NCI-H526 (cell line): ENCODE measurements at places on chromosomes 5 and 9.
A peak's percentile ranks its signal among the peaks of the same experiment; 100 is the strongest.

DNA sequence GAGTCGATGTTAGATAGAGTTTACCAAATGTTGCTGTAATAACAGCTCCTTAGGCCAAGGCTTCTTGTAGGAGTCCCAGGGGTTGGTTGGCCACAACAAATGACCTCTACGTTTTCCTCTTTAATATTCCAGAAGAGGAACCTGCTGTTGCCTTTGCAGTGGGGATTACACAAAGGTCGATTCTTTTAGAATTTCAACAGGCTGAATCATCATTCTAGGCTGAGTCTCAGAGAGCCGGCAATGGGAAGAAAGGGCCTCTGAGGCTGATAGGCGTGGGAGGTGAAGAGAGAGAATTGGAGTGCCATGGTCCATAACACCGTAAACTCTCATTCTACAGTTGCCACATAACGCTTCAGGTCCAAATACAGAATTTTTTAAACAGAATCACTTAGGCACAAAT, 405.9 kb upstream of the DAP start:
- DNase-seq: no peak

DNA sequence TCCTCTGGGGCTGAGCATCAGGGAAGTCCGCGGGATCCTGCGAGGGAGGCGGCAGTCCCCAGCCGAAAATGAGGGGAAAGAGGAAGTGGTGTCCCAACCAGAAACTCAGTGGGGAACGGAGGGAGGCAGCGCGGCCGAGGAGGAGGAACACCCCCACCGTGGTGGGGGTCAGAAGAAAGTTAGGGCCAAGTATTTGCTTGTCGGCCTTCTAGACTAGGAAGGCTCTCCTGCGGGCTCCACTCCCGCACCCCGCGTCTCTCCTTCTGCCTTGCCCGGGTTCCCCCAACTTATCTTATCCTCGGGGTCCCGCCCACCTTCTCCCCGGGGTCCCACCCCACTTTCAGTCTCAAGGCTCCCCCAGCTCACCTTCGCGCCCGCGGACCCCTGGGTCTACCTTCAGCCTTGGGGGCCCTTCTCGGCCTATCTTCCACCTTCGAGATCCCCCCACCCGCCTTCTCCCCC, 557 bp upstream of the PHF2 start:
- DNase-seq: no peak

- DNase-seq: no peak
These were observed 104.6 kb downstream of the MVB12B start for GRCh38 chr9:126431077-126431742.

GRCh38 chr9:105373723-105374122, 74.1 kb upstream of the FSD1L start:
- no peak for DNase-seq

DNA sequence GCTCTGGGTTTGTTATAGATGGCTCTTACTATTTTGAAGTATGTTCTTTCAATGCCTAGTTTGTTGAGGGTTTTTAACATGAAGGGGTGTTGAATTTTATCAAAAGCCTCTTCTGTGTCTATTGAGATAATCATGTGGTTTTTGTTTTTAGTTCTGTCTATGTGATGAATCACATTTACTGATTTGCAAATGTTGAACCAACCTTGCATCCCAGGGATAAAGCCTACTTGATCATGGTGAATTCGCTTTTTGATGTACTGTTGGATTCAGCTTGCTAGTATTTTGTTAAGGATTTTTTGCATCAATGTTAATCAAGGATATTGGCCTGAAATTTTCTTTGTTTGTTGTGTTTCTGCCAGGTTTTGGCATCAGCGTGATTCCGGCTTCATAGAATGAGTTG, 25.5 kb downstream of the CCDC180 start:
- DNase-seq: no peak

- DNase-seq: no peak
These were observed 368 bp downstream of the SH3TC2 start for GRCh38 chr5:149062371-149063016.

DNA sequence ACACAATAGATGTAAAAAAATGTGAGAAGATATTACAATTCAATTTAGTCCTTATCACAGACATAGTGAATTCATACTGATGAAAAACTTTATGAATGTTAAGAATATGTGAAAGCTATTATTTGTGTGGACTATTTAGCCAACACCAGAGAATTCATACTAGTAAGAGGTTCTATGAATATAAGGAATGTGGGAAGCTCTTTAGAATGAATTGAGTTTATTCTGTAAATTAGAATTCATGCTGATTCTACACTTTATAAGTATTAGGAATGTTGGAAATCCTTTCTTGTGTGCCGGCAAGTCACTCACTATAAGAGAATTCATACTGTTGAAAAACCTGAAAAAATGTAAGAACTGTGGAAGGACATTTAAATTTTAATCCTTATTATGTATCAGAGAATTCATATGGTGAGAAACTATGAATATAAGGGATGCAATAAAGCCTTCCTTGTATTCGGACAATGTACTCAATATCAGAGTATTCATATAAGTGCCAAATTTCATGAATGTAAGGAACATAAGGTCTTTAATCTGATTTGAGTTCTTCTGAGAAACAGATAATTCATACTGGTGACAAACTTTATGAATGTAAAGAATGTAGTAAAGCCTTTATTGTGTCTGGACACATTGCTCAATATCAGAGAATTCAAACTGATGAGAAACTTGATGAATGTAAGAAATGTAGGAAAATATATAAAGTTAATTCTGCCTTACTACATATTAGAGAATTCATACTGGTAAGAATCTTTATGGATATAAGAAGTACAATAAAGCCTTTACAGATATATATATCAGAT, 21.6 kb upstream of the PCDHA1 start:
- DNase-seq: no peak

DNA sequence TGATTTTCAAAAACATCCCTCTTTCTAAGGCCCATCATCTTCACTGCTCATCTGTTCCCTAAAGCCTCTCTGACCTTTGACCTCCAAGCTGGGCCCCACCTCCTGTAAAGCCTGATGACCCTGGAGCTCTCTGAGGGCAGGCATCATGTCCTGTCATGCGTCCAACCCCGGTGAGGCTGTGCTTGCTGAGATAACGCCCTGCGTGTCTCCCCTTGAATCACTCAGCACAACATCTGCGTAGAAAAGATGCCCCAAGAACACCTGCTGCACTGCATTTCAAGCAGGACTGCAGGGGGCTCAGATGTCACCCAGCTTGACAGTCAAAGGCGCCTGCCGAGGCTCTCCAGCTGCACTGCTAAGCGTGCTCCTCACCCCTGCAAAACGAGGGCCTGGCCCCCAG, 78.0 kb downstream of the OTULIN start:
- no peak for DNase-seq

GRCh38 chr9:92663951-92664350, 6.0 kb downstream of the IPPK start:
- DNase-seq: no peak

DNA sequence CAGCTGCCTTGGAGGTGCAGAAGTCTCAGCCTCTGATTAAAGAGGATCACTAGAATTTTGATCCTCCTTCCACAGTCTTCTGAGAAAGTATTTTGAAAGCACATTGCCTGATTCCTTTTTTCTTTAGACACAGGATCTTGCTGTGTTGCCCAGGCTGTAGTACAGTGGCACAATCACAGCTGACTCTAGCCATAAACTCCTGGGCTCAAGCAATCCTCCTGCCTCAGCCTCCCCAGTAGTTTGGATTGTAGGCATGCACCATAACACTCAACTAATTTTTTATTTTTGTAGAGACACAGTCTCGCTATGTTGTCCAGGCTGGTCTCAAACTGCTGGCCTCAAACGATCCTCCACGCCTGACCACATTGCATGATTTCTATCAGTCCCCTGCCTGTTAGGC, 74.5 kb downstream of the FAM78A start:
- DNase-seq: no peak

DNA sequence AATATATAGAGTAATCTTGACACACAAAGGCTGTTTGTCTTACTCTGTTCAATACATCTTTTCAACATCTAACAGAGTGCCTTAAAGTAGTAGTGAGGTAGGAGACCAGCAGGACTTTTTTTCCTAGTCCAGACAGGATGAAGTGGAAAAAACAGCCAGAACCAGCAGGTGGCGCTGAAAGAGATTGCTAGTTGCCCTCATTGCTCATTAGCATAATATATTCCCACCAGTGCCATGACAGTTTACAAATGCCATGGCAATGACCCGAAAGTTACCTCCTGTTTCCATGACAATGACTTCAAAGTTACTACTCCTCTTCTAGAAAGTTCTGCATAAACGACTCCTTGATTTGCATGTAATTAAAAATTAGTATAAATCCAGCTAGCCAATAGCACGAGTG, 387.4 kb downstream of the ACTL7B start:
- DNase-seq: peak; percentile 16

DNA sequence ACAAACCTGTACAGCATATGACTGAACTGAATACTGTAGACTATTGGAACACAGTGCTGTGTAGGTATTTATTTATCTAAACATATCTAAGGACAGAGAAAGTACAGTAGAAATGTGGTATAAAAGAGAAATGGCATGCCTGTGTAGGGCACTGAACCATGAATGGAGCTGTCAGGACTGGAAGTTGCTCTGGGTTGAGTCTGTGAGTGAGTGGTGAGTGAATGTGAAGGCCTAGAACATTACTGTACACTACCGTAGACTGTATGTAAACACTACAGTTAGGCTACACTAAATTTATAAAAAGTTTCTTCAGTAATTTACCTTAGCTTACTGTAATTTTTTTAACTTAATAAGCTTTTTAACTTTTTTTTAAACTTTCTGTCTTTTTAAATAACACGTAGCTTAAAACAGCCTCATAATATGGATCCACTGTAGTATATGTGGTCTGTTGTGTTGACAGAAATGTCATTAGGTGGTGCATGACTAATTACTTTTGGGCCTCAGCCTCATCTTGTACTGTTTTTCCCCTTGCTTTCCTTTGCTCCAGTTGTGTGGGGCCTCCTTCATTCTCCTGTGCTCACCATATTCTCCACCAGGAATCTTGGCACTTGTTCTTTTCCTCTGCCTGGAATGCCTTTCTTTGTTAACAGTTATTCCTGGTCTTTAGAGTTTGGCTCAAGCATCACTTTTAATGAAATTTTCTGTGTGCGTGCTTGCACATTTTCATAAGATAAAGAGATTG, 8.8 kb downstream of the SPIN1 start:
- DNase-seq: no peak

- no peak for DNase-seq
These were observed 59.6 kb downstream of the ARHGAP26 start for GRCh38 chr5:142829801-142830220.

DNA sequence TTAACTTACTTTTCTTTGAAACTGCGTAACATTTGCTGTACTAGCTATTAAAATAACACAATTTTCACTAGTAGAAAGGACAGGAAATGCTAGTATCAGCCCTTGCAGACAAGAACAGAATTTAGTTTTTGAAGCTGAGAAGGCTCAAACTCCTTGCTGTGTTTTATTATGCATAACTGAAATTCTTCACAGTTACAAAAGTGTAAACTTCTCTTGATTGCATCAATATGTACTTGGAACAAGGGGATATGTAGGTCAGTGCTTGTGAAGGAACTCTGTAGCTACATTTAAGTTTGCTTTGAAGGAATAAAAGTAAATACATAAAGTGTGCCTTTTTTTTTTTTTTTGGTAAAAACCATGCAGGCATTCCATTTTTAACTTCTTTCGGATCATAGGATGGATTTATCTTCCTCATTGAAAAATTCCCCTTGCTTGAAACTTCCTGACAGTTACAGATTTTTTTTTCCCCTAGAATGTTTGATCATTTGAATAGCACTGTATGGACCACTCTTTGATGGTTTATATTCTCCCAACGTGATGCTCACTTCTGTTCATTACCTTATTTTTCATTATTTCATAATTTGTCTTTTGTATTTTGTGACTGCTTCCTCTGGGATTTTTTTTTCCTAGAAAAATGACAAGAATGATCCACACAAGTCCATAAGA, 94.9 kb upstream of the DAB2 start:
- DNase-seq: no peak
